ENCODE measurements at places on chromosomes 7 and 10.

- no peak for DNase-seq
Measured at GRCh38 chr7:33907625-33908024, 2.3 kb downstream of the BMPER start.

DNA sequence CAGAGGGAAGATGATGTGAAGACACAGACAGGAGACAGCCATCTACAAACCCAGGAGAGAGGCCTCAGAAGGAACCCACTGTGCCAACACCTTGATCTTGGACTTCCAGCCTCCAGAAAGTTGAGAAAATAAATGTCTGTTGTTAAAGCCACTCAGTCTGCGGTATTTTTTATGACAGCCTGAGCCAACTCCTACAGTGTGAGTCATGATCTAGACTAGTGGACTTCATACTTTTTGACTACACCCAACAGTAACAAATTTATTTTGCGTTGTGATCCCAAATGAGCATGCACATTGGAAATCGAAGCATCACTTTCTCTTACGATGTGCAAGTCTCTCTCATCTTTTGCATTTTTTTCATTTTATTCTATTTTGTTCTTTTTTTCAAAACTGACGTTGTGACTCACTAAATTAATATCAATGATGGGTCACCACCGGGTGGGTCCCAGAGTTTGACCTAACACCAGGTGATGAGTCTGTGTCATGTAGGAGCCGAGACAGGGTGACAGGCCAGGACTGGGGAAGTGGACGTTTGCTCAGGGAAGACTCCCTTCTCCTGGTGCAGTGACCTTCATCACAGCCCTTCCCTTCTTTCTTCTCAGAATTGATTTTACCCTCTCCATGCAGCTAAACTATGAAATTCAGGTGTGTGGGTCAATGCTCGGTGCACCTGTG lies 28.9 kb downstream of the PHYH start:
- DNase-seq: no peak

DNA sequence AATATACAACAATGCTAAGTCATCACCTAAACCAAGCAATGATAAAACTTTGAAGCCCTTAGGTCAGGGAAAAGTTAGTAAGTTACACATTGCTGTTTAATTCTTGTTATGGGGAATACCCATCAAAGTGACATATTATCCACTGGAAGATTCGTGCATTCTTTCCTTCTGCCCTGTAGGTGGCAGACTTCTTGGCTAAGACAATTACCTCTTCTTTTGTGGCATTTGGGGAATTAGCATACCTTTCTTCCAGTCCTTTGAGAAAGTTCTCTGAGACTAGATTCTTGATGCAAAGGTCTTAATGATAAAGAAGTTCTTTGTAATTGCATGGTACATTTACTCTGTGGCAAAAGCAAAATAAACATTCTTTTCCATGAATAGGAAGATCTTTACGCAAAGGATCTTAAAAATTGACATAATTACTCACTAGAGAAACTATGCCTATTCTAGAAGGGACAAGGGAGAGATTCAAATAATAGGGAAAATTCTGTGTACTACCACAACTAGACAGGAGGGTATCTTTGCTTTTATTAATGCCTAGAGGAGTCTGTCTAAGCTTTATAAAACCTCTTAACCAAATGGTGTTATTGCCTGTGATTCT lies 395.9 kb downstream of the GRM8 start:
- DNase-seq: peak; percentile 14

DNA sequence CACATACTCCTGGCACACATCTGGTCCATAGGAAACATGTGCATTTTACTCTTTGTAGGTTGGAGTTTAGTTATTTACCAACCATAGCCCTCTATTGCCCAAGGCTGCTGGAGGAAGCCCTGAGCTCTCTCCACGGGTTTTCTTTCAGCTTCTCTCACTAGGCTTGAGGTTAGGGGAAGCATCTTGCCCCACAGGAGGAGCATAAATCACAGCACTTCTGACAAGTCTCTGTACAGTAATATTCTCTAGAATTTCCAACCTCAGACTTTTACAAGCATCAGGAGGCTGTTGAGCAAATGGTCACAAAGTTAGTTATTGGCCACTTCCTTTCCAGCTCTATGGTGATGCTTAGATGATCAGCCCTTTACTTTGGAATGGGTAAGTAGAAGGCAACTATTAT lies 122.9 kb upstream of the GLI3 start:
- no peak for DNase-seq

DNA sequence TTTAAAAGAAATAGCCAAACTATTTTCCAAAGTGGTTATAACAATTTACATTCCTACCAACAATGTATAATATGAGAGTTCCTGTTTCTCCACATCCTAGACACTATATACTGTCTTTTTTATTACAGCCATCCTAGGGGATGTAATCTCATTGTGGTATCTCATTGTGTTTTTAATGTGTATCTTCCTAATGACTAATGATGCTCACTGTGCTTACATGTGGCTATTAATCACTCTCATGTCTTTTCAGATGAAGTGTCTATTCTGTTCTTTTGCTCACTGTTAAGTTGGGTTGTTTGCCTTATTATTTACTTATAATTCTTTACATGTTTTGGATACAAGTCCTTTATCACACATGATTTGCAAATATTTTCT lies 71.8 kb downstream of the ZNF438 start:
- DNase-seq: no peak

GRCh38 chr7:18408461-18408860 lies 87.1 kb upstream of the HDAC9 start:
- DNase-seq: no peak

DNA sequence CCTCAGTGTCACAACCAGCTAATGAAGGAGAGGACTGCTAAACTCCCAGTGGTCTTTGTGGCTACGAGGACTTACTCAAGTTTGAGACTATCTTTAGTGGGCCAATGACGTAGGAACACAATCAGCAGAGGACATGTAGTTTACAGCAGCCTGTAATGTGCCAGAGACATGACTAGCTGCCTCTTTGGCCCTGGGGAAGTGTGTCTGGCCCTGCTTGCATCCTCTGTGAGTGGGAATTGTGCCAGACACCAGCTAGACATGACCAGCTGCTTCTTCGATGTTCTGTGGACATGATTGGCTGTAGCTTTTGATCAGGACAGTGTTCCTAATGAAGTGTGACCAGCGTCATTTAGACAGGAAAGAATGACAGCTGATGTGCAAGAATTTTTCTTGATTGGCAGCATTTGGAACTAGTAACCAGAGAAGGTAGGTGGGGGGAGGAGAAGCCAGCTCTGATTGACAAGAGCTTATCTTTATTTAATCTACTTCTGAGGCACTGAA lies 141.7 kb downstream of the AUTS2 start:
- no peak for DNase-seq

- no peak for DNase-seq
Measured at GRCh38 chr10:51733057-51733456, 33.7 kb upstream of the CSTF2T start.
